ENCODE measurements at places on chromosomes 2 and 18.

- no peak for DNase-seq
These were observed 240.1 kb upstream of the HDAC4 start for GRCh38 chr2:239640676-239641578.

GRCh38 chr2:59733970-59734369 is 819.5 kb downstream of the BCL11A start:
- no peak for DNase-seq

DNA sequence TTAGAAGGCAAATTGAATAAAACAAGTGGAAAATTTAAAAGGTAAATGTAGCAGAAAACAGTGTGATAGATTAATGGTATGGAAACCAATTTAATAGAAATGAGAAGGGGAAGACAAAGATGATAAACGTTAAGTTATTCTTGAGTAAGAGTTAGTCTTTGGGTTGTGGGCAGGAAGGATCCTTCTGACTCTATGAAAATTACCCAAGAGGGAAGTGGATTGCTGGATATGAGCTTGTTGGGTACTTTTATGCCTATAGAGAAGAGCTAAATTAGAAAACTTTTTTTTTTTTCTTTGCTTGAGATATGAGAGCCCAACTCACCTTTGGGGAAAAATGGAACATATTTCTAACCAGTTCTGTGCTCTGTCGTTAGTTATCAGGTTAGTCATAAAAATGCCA is 144.0 kb downstream of the LDLRAD4 start:
- no peak for DNase-seq

GRCh38 chr2:10471955-10472354 is 23.8 kb upstream of the ODC1 start:
- DNase-seq = no peak

- no peak for DNase-seq
These were observed 438 bp downstream of the HSPE1 start for GRCh38 chr2:197500503-197501131.

- DNase-seq = no peak
These were observed 243.8 kb downstream of the BABAM2 start for GRCh38 chr2:28134262-28134812.

DNA sequence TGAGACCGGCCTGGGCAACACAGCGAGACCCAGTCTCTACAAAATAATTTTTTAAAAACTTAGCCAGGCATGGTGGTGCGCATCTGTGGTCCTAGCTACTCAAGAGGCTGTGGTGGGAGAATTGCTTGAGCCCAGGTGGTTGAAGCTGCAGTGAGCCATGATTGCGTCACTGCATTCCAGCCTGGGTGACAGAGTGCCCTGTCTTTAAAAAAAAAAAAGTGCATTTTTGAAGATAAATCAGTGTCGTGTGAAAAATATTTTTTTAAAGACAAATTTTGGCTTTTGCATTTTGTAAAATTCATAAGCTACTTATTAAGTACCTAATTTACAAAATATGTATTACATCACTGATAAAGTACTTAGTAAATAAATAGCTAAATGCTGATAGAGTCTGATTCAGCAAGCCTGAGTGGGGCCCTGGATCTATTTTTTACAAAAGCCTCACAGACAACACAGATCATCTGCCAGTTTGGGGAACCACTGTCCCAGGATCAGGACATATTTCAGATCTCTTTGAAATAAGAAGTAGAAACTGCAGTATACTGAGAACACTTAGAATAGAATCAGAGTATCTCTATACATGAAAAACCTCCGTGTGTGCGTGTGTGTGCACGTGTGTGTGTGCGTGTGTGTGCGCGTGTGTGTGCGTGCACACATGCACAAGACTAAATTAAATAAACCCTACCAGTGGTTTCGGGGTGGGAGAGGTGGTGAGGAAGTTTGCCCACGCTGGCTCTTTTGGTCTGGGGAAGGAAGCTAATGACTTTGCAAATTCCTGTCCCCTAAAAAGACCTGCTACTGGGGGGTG is 61.6 kb downstream of the AAK1 start:
- no peak for DNase-seq

- DNase-seq = no peak
These were observed 54.5 kb downstream of the C18orf63 start for GRCh38 chr18:74370115-74370514.

GRCh38 chr2:241637795-241638660 is 535 bp downstream of the ATG4B start:
- DNase-seq = no peak

- no peak for DNase-seq
These were observed 48.9 kb downstream of the APLF start for GRCh38 chr2:68516051-68516955.

- no peak for DNase-seq
These were observed 29.6 kb downstream of the TNS1 start for GRCh38 chr2:217973008-217973787.

DNA sequence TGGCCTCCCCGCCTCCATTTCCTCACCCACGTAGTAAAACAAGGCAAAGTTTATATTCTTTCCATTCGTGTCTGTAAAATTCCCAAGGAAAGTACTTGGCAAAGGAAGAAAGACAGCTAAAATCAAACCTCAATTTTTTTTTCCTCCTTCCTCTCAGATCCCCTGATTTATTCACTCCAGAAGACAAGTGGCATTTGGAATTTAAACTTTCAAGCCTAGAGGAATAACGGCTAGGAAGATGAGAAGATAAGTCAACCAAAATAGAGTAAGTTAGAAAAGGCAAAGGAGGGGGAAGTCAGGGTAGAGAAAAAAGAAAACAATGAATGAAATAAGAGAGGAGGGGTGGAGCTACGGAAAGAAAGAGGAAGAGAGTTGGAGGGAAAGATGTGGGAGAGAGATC is 198.9 kb upstream of the PIK3C3 start:
- no peak for DNase-seq

GRCh38 chr18:4106407-4107033 is 348.6 kb downstream of the DLGAP1 start:
- peak; percentile 85 for DNase-seq

GRCh38 chr18:22391407-22392345 is 26.0 kb downstream of the CTAGE1 start:
- DNase-seq = peak; percentile 67

GRCh38 chr2:188204824-188205223 is 86.8 kb upstream of the GULP1 start:
- no peak for DNase-seq

Data from mesothelial cell of epicardium (in vitro differentiated cells).